NCI-H774 (cell line): ENCODE measurements at places on chromosomes 3 and 15.

DNA sequence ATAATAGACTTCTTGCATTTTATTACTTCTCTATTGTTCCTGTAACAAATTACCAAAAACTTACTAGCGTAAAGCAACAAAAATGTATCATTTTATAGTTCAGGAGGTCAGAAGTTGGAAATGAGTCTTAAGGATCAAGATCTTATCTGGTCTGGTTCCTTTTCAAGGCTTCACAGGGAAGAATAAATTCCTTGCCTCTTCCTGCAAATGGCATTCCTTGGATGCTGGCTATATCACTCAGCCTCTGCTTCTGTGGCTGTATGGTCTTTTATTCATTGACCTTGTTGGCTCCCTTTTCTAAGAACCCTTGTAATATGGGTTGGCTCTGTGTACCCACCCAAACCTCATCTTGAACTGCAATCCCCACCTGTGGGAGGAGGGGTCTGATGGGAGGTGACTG lies 478.4 kb upstream of the THBS1 start:
- no peak for DNase-seq

- DNase-seq: no peak
Measured at GRCh38 chr15:40943764-40944365, 9.4 kb upstream of the CHAC1 start.

GRCh38 chr3:181623924-181624694 lies 87.6 kb upstream of the SOX2 start:
- DNase-seq: peak; percentile 59

DNA sequence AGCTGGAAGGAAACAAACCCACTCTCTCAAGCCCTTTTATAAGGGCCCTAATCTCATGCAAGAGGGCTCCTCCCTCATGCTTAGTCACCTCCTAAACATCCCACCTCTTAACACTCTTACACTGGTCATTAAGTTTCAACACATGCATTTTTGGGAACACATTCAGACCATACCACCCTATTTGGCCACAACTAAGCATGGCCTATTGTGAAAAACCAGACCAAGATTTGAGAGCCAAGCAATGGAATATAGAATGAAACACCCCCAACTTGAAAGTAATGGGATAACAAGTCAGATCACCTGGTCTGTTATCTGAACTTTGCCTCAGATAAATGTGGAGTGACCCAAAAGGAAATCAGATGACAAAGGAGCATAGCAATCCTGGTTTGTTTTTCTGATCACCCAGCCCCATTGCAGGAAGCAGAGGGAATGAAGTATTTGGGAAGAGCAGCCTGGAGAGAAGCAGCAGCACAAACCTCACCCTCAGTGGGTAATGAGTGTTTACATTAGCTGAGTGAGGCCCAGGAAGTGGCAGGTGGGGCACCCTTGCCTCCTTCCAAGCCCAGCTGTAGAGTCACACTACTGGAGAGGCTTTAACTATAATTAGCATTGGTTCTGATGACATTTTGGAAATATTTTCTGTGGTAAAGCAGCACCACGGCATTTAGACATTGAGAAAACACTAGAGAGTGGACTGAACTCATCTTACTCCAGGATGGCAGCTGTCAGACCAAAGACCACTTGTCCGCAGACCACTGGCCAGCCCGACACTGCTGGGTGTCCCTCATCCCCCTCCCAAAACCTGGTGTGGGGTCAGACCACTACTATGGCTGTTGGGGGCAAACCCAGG lies 48.8 kb upstream of the PRTG start:
- peak; percentile 58 for DNase-seq

DNA sequence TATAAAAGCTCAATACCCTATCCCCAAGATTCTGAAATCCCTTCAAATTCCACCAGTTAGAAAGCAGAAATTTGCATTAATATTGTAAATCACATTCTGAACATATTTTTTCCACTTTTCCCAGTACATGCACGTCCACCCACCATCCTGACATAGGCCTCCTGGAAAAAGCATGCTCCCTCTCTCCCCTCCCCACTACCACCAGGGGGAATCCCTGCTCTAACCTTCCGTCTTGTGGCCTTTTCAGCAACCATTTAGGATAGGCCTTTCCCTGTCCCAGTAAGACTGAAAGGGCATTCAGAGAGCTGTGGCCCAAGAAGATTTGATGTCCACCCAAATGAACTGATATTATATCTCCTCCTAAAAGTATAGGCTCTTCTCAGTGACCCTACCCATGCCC lies 182.1 kb downstream of the ARRDC4 start:
- no peak for DNase-seq

DNA sequence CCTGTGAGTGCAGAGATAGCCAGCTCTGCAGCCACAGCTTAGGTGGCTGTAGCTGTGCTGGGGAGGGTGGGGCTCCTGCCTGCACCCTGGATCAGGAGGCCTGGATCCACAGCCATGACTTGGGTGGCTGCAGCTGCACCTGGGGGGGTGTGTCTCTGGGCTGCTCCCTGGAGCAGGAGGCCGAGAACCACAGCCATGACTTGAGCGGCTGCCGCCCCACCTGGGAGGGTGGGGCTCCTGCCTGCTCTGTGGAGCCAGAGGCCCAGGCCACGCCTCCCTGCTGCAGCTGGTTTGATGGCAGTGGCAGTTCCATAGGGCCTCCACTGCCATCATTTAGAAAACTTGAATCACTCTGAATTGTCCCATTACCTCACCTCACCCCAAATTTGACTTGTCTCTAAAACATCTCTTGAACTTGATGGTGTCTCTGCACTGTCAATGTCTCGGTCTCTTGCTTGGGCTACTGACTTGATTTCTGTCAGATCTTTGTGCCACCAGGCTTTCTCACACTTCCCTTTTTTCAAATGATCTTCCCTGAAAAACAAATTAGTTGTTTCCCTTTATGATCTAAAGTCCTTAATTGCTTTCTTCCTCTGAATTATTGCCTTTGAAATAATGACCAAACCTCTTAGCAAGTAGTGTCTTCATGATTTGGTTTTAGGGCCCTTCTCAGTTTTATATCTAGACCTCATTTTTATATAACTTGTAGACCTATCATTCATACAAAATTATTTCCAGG lies 313.2 kb upstream of the MME start:
- DNase-seq: no peak

GRCh38 chr3:14883226-14883625 lies 64.2 kb upstream of the NR2C2 start:
- no peak for DNase-seq

GRCh38 chr3:56919137-56919796 lies 117.5 kb upstream of the ARHGEF3 start:
- DNase-seq: no peak

DNA sequence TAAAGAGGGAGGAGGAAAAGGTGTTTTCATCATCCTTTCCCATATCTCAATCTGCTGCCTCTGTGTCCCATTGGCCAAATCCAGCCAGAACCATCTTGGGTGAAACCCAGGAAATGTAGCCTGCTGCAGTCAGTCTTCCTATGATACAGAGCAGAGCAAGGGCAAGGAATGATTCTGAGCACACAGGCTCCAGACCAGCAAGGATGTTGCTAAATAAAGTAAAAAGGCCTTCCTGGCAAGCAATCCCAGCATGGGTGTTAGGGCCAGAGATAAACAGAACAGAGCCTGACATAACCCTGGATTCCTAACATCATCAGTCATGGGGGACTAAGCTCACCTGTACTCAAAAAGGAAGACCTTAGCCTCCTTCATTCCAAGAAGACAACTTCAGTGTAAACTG lies 90.7 kb upstream of the AGTR1 start:
- no peak for DNase-seq

- no peak for DNase-seq
Measured at GRCh38 chr3:105456017-105456416, 89.3 kb downstream of the ALCAM start.
